Mammary microvascular endothelial cell (primary cell): ENCODE measurements at places on chromosomes 11 and 22. TPM values are rescaled to one million over a fixed set of nuclear protein-coding genes. Genes with fewer than 3 reads are reported as not detected.

ACTN3 gene
- not detected in 2 replicates for total RNA-seq

FAM83F gene
- total RNA-seq: not detected in 2 replicates

SCGB2A2 gene
- total RNA-seq: not detected in 2 replicates

OR51B4 gene
- total RNA-seq: not detected in 2 replicates

GAB4 gene
- not detected in 2 replicates for total RNA-seq

TSGA10IP gene
- not detected in 2 replicates for total RNA-seq

MYO7A gene
- total RNA-seq: 0.69 and 0.80 TPM in 2 replicates

TSPAN32 gene
- not detected in 2 replicates for total RNA-seq

GALNT18 gene
- 26.4 and 27.9 TPM in 2 replicates for total RNA-seq

RTN4R gene
- total RNA-seq: 0.69 and 1.4 TPM in 2 replicates

C22orf23 gene
- total RNA-seq: 0.44 TPM in 1 of 2 replicates, not detected in the other

PLAAT5 gene
- not detected in 2 replicates for total RNA-seq

SLCO2B1 gene
- 0.15 and 0.60 TPM in 2 replicates for total RNA-seq

MRGPRF gene
- total RNA-seq: 0.07 TPM in 1 of 2 replicates, not detected in the other

PGM2L1 gene
- total RNA-seq: 7.3 and 7.5 TPM in 2 replicates

LRRC56 gene
- total RNA-seq: 0.05 and 0.73 TPM in 2 replicates

DLG2 gene
- 0.20 TPM in 2 replicates for total RNA-seq

CARD10 gene
- total RNA-seq: 35.2 and 36.6 TPM in 2 replicates

APOBEC3B gene
- total RNA-seq: 19.7 and 25.1 TPM in 2 replicates

GAL3ST3 gene
- total RNA-seq: not detected in 2 replicates

ALX4 gene
- total RNA-seq: not detected in 2 replicates

LRRC55 gene
- under 0.01 and 0.07 TPM in 2 replicates for total RNA-seq

ANKRD13D gene
- 19.1 and 24.3 TPM in 2 replicates for total RNA-seq

THY1 gene
- total RNA-seq: under 0.01 and 0.98 TPM in 2 replicates

GGTLC2 gene
- total RNA-seq: not detected in 2 replicates

KRTAP5-8 gene
- total RNA-seq: not detected in 2 replicates

MPEG1 gene
- total RNA-seq: not detected in 2 replicates

POLR2F gene
- 107 and 108 TPM in 2 replicates for total RNA-seq

LDHAL6A gene
- not detected in 2 replicates for total RNA-seq

PPFIBP2 gene
- total RNA-seq: 0.33 and 2.3 TPM in 2 replicates

MS4A1 gene
- total RNA-seq: not detected in 2 replicates

FOLR1 gene
- total RNA-seq: not detected in 2 replicates

SHANK2 gene
- total RNA-seq: 0.07 TPM in 1 of 2 replicates, not detected in the other
